ENCODE measurements at places on chromosomes 12 and 14. TPM values are rescaled to one million over a fixed set of nuclear protein-coding genes. Genes with fewer than 3 reads are reported as not detected.

HRK gene
- not detected for total RNA-seq

ZFHX2 gene
- 2.9 TPM for total RNA-seq

STXBP6 gene
- not detected for total RNA-seq

RERG gene
- total RNA-seq = 0.20 TPM

PAPLN gene
- total RNA-seq = 0.71 TPM

TRIM9 gene
- 0.22 TPM for total RNA-seq

MFAP5 gene
- not detected for total RNA-seq

A2ML1 gene
- not detected for total RNA-seq

P2RX2 gene
- total RNA-seq = not detected

SEL1L gene
- 76.8 TPM for total RNA-seq

CFAP54 gene
- 0.25 TPM for total RNA-seq

CCT2 gene
- total RNA-seq = 199 TPM

RPL41 gene
- 3,191 TPM for total RNA-seq

TWF1 gene
- 35.1 TPM for total RNA-seq

KRT2 gene
- total RNA-seq = 0.20 TPM

CLEC2B gene
- 46.4 TPM for total RNA-seq

RASSF9 gene
- total RNA-seq = not detected

HOTAIR gene
- total RNA-seq = not detected

MMP14 gene
- 3.2 TPM for total RNA-seq

POTEM gene
- total RNA-seq = not detected
